ENCODE measurements at places on chromosomes 3 and 15.

- no peak for DNase-seq
These were observed 18.4 kb upstream of the TOPAZ1 start for GRCh38 chr3:44223299-44223698.

DNA sequence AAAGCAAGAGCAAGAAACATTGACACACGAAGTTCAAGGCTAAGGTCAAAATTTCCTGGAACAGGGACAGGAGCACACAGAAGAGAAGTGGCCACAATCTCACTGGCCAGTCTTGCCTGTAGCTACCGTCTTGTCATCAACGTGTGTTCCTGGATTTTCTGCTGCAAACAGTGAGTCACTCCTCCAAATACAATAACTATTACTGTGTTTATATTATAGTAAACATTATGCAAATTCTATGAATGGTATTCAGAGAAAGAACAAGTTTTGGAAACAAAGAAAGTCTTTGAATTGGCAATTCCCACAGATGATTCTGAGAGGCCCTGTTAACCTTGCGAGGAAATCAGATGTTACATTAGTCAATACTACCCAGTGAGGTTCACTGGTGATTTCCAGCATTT is 220.5 kb downstream of the FAM43A start:
- DNase-seq: no peak

- DNase-seq: no peak
These were observed 23.1 kb downstream of the ZBTB38 start for GRCh38 chr3:141391298-141391990.

- DNase-seq: no peak
These were observed 8.1 kb upstream of the TCAIM start for GRCh38 chr3:44330444-44330843.

DNA sequence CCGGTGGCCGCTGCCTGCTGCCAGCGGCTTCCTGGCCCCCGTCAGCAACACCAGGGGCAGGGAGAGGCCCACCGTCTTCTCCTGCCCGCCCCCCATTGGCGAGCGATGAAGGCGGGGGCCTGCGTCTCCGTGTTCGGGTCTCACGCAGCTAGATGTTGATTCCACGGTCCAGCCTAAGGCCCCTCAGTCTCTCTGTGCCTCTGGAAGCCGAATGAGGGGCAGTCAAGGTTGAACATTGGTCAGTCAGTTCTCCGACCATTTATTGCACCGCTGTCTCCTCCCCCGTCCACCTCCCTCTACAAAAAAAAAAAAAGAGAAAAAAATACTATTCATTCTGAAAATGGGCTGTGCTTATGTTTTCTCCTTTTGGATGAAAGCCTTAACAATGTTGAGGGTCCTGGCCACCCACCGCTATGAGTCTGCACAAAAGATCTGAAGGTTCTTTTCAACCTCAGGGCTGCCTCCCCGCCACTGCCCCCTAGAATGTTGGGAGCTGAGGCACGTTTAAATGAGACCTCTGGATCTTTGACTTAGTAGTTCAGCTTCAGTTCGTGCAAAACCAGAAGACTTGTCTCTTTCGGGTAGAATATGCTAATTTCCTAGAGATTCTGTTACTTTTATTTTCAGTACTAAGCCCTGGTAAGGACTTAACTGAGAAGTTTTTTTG is 736 bp downstream of the IREB2 start:
- no peak for DNase-seq

DNA sequence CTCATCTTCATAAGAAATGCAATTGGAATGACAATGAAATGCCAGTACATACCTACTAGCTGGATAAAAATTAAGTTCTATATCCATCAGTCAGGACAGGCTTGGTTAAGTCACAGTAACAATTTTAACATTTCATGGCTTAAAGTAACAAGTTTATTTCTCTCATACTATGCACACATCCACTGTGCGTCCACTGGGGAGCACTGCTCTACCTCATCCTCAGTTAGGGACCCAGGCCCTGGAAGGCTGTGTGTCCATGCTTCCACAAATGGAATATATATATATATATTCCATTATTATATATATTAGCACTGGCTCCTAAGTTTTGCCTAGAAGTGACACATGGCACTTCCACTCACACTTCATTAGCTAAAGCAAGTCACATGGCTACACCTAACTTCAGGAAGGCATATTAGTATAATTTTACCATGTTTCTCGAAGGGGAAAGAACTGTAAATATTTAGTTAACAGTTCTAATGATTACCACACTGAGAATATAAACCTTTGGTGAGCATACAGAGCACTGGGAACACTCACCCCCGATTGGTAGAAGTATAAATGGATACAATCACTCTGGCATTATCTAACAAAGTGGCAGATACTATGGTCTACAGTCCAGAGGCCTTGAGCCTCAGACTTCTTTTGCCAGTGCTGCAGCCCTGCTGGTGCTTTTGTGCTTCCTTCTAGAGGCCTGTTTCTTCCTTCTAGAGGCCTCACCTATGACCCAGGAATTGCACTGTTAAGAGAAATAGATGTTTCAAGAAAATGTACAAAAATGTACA is 28.6 kb downstream of the AP3S2 start:
- no peak for DNase-seq

DNA sequence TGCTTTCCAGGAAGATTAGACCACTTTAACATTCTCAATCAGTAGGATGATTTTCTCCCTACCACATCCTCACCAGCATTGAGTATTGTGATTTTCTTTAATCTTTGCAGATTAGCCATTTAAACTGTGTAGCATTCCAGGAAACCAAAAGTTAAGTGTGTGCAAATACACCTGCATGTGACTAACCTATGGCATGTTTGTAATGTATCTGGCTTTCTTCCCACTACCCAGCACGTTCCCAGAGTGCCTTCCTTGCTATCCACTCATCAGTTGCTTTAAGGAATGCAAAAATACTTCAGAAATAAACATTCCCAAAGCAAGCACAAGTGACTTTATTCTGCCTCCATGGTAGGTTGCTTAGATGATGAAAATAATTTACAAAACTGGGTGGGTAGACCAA is 74.2 kb downstream of the ATG7 start:
- no peak for DNase-seq

- DNase-seq: no peak
These were observed 262.2 kb downstream of the MEX3B start for GRCh38 chr15:81783586-81783985.

DNA sequence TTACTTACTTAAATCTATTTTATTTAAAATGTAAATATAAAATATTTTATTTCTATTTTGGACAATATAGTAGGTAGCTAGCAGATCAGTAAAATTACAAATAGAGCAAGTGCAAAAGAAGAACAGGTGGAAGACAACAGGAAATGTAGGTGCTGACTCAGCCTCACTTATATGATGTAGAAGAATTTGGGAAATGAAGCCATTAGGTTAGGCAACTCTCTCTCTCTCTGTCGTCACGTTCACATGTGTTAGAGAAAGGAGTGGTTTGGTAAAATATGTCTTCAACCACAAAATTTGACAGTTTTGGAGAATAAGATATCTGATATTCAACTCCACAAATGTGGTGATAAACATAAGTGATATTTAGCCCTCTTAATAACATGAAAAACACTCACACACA is 532.5 kb upstream of the KCNMB2 start:
- DNase-seq: no peak

DNA sequence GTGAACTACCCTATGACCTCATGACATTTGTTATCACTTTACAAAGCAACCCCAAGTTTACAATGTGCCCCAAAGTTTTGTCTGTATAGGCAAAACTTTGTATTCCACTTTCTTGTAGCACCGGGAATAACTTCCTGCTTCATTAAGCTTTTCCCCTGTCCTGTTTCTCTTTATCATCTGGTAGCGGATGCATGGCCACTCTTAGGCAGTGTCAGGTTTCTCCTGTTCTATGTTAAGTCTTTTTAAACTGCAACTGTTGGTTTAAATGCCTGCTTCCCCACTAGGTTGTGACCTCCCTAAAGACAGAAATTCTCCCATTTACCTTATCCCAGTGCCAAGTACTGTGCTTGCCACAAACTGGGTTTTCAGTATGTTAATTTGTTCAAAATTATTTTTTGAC is 433.6 kb upstream of the DPH6 start:
- DNase-seq: no peak

DNA sequence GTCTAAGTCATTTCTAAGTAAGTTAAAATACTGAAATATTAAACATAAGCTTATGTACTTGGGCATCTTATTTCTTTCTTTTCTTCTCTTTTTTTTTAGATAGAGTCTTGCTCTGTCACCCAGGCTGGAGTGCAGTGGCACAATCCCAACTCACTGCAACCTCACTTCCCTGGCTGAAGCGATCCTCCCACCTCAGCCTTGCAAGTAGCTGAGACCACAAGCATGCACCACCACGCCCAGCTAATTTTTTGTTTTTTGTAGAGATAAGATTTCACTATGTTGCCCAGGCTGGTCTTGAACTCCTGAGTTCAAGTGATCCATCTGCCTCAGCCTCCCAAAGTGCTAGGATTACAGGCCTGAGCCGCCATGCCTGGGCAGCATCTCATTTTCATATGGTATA is 16.0 kb upstream of the ZNF710 start:
- DNase-seq: no peak

DNA sequence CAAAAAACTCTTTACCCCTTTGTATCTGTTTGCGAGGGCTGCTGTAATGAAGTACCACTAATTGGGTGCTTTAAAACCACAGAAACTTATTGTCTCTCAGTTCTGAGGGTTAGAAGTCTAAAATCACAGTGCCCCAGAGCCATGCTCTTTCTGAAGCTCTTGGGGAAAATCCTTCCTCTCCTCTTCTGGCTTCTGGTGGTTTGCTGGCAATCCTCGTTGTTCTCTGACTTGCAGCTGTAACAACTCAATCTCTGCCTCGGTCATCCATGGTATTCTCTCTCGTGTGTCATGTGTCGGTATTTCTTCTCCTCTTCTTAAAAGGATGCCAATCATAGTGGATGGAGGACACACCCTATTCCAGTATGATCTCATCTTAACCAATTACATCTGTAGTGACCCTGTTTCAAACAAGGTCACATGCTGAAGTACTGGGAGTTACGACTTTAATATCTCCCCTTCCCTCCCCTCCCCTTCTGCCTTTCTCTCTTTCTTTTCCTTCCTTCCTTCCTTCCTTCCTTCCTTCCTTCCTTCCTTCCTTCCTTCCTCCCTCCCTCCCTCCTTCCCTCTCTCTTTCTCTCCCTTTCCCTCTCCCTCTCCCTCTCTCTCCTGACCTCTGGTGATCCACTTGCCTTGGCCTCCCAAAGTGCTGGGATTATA is 6.5 kb upstream of the ARL8B start:
- DNase-seq: no peak

GRCh38 chr3:117735481-117736101 is 1026.0 kb downstream of the TUSC7 start:
- no peak for DNase-seq

DNA sequence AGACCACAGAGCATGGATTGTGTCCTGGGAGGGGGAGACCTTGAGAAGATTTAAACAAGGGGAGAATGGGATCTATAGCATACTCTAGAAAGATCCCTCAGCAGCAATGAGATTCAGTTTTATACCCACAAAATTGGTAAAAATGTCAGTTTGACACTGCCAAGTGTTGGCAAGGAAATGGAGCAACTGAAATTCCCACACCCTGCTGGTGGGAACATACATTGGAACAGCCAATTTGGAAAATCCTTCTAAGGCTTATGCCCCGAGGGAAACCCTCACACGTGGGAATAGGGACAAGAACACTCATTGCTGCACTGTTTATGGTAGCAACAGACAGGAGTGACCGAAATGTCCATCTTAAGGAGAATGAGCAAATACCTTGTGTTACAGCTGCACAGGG is 5.0 kb upstream of the DNAJB8 start:
- DNase-seq: no peak

DNA sequence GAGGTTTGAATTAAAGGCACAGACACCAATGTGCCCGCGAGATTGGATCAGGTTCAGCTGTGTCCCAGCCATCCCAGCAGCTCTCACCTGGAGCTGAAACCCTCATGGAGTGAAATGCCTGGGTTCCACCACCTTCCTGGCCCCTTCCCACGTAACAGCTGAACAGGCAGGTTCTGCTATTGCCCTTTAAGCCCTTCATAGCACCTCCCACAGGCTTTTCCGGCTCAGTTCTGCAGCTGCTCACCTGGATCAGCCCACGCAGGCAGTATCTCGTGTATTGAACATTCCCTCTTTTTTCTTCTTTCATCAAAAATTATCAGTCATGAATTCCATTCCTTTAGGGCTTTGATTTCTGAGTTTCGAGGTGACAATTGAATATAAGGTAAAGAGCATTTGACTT is 129.8 kb downstream of the SLC9A9 start:
- DNase-seq: no peak

DNA sequence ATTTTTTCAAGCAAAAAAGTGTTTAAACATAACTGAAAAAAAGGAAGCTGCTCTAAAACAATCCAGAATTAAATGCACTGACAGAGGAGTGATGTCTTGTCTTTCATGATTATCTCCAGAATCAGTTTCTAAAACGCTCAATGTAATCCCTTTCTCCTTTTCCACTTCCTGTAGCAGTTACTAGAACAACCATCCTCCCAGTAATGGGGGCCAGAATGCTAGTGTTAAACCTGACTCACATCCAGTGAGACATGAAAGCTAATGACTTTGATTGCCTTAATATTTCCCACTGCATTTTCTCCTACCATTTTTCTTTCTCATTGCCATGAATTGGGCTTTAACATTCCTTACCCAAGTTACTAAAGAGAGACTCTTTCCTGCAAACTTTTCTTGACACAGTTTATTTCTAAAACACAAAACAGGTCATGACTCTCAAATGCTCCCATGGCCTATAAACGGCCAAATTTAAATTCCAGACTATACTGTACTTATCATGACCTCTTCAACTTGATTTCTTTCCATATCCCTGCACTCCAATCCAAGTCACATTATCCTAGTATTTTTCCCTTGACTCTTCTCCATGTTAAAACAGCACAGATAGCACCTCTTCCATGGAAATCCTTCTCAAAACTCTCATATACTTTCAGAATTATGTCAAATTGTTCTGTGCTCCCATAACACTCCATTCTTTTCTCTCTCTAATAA is 341.4 kb downstream of the NAALADL2 start:
- no peak for DNase-seq

DNA sequence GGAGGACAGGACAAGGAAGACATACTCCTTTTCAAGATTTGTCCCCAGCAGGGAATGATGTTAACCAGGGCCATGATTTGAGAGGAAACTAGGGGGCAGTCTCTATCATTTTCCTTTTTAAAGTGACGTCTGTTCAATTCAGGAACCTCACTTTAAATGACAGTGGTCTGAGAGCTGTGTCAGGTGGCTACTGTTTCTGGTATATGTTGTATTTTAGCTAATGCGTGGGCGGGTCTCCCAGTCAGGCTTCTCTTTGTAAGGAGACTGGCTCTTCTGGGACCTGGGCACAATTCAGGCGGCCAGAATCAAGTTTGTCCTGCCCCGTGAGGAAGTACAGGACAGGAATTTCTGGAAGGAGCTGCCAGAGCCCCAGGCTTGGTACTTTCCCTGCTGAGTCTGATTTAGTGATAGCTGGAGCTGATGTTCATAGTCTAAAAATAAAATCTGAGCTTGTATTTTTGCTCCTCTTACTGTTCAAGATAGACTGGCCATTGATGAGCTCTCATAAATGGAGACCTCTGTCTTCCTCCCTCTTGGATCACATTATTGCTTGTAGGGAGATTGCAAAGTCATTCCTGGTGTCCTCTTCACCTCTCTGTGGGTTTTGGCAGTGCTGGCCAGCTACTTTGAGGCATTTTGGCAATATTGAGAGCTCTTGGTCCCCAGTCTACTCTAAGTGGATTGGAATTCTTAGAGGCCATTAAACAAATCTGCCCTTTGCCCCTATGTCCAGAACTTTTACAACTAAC is 25.6 kb downstream of the SQOR start:
- no peak for DNase-seq

- DNase-seq: no peak
These were observed 10.9 kb downstream of the AMOTL2 start for GRCh38 chr3:134363381-134363755.
